ENCODE measurements at places on chromosomes 5 and 9.

GRCh38 chr5:149089796-149090195 lies 26.9 kb upstream of the SH3TC2 start:
- DNase-seq, result no peak

GRCh38 chr9:113756476-113757192 lies 119.5 kb upstream of the ZNF618 start:
- DNase-seq, result no peak

GRCh38 chr5:123579410-123579809 lies 67.4 kb downstream of the CSNK1G3 start:
- no peak for DNase-seq

- no peak for DNase-seq
These were observed 9.8 kb downstream of the SUB1 start for GRCh38 chr5:32595118-32595517.

GRCh38 chr5:178667101-178667500 lies 40.3 kb upstream of the CLK4 start:
- DNase-seq, result no peak

GRCh38 chr9:115018547-115019435 lies 88.4 kb upstream of the TNFSF8 start:
- no peak for DNase-seq

DNA sequence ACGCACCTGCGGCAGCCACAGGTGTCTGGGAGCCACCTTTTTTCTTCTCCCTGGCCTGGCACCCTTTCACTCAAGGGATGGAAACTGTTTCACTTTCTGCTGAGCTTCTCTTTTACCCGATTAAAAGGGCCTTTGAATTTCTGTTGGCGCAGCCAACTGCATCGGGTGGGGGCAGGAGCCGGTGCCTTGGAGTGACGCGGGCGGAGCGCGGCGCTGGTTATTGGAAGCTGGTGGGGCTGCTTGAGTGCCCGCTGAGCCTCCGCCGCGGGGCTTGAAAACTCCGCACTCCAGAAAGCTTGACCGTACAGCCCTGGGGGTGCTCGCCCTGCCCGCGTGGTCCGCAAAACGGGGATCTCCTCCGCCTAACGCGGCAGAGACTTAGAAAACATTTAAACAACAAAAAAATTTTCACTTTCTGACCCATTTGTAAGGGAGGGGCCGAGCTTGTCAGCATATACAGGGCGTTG lies 52.0 kb upstream of the TJP2 start:
- peak; percentile 76 for DNase-seq

DNA sequence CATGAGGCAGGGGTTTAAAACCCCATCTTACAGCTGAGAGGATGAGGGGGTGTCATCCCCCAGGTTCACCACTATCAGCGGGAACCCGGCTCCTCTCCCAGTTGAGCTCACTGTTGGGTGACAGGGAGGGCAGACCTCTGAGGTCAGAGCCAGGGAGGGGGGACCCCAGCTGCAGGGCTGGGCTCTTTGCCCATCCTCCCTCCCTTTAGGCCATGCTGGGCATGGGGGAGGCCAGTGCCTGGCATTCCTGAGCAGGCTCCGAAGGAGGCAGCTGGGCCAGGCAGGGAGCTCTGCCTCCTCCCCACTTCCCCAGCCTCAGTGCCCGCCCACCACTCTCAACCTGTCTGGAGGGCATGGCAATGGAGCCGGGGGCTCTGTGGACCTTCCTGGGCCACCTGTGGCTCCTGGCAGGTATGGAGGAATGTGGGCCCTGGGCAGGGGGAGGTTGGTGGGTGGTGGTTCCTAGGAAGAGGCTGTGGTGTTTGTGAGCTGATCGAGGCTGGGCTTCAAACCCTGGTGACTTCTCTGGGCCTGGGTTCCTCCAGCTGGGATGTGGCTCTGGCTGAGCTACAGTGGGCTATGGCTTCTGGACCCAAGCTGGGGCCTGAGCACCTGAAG lies 12.6 kb downstream of the CRB2 start:
- DNase-seq, result no peak

GRCh38 chr9:5838884-5839571 lies 6.1 kb upstream of the ERMP1 start:
- DNase-seq, result no peak

- DNase-seq, result no peak
These were observed 35.3 kb upstream of the TMEM215 start for GRCh38 chr9:32748013-32748412.

- DNase-seq, result peak; percentile 54
These were observed 3.1 kb downstream of the SLC4A9 start for GRCh38 chr5:140362875-140363630.

GRCh38 chr9:85168412-85168811 lies 498.9 kb downstream of the NTRK2 start:
- no peak for DNase-seq

DNA sequence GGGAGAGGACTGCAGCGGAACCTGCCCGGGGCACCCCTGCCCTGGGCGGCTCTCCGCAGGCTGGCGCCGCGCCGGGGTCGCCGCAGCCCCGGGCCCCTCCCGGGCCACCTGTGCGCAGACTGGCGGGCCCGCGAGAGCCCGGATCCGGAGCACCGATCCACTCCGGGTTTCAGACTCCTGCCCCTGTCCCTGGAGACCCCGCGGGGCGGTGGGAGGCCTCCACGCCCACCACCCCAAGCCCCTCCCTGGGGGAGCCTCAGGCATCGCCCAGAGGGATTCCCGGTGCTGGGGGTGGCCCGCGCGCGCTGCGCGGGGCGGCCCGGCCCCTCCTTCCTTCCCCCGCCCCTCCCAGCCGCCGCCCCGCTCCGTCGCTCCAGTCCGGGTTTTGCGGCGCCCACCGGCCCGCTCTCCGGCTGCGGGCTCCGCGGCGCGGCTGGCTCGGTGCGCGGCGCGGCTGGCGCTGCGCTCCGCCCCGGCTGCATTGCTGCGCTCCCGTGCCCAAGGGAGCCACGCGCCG lies at the start of gene UNC5A:
TSS of gene UNC5A (plus strand) at position 479 of the 517 bp plus-strand sequence. CDS start 192 bp downstream, outside the sequence.
- DNase-seq, result peak; percentile 57

DNA sequence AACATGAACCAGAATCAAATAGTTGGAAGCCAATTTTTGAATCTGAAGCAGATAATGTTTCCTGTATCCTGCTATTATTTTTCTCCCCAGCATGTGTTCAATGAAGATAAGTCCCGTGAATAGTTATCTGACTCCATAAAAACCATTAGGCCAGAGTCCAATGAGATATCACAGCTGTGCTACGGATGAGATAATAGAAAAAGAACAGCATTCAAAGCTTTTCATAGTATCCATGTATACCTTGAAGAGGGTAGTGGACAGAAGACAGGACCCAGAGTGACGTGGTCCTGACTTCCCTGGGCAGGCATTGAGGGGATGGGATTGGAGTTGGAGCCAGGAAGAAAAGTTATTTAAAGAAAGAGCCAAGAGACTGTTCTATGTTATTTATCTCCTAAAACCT lies 50.7 kb upstream of the C6 start:
- no peak for DNase-seq

DNA sequence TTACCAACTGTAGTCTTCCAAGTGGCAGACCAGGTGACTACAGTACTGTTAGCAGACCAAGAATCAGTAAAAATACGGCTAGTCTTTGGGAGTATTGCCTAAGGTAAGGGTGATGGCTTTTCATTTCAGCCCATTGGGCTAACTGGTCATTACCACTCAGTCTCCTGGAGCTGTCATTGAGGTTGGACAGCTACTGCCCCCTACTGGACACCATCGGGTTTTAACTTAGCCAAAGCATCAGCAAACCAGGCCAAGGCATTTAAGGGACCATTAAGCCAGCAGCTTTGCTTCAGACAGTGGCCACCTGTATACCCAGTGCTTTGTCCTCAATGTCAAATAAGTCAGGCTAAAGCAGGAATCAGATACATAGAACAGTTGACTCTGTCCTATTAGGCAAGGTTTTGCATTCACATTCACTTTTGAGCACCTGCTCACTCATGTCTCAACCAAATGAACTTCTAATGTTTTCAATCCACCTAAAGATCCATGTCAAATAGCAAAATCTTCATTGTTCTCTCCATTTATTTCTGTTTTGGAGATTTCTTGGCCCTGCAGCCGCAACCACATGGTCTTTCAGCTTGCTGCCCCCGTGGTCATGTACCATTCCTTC lies 117.2 kb downstream of the INVS start:
- DNase-seq, result no peak

- DNase-seq, result no peak
These were observed 315.0 kb downstream of the EDIL3 start for GRCh38 chr5:84069608-84070179.

- DNase-seq, result no peak
These were observed 131.8 kb downstream of the PCSK5 start for GRCh38 chr9:76022317-76022716.

GRCh38 chr5:34865091-34865490 lies 26.1 kb downstream of the TTC23L start:
- DNase-seq, result no peak

- peak; percentile 35 for DNase-seq
These were observed 838.3 kb downstream of the TLE4 start for GRCh38 chr9:80410106-80410505.

DNA sequence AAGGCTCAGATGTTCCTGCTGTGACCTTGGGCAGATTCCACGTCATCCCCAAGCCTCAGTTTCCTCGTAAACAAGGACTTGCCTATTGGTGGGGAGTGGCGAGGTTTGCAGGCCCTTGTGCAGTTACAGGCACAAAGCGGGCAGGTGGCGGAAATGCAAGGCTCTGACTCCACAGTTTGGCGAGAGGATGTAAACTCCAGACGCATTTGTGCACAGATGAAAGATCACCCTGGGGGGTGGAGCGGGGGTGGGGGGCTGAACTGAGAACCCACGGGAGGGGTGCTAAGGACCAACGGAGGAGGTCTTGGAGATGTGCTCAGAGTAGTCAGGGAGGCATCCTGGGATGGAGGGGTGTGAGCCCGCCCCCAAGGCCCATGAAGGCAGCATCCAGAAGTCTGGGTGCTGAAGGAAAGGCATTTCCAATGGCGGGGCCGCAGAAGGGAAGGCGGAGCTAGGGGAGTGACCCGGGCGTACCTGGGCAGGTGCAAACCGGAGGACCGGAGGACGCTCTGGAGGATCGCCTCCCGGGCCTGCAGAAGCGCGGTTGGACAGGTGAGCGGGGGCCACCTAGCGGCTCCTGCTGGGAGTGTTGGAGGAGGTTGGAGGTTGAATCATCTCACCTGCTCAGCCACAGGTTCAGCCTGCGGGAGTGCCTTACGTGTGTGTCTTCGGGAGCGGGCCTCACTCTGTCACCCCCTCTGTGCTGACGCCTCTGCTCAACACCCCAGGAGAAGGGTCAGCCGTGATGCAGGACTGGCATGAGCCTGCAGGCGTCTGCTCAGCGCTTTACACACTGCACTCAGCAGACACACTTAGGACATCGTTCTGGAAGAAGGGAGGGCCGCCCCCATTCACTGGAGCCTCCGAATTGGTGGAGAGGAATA lies 1.9 kb upstream of the FIBCD1 start:
- peak; percentile 59 for DNase-seq

DNA sequence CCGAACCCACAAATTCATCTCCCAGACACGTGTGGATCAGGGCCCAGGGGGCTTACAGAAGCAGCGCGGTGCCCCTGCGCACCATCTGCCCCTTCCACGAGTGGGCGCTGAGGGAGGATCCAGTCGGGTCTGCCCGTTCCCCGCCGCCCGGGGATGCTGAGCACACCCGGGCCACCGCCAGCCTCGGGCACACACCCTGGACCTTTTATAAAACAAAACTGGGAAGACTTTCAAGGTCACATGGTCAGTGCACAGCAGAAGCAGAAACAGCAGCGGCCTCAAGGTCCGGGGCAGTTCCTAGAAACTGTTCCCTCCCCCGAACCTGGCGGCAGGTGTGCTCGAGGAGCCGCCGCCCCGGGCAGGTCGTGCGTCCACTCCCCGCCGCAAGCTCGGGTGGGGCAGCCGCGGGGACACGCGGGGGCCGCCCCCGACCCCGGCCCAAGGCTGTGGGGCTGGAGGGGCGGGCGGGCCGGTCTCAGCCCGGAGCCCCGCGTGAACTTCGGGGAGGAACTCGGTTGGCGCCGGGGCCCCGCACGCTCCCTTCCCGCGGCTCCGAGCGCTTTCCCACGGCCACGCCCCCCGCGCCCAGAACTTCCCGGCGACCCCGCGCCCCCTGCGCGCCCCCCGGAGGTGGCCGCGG lies 633 bp upstream of the PPP1R26 start:
- peak; percentile 48 for DNase-seq

GRCh38 chr5:127705120-127705892 lies 2.1 kb downstream of the CCDC192 start:
- DNase-seq, result no peak

DNA sequence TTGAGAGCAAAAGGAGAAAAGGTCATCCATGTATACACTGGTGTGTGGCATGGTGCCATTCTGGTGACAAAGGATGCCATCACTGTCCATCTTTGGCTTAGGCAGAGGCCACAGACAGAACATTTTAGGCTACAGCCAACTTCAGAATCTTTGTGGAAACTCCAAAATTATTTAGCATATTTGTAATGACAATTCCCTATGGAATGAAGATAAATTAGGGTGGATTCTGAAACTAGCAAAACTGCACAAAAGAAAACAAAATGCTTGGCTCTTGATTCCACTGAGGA lies 92.5 kb downstream of the FBXW11 start:
- DNase-seq, result no peak

DNA sequence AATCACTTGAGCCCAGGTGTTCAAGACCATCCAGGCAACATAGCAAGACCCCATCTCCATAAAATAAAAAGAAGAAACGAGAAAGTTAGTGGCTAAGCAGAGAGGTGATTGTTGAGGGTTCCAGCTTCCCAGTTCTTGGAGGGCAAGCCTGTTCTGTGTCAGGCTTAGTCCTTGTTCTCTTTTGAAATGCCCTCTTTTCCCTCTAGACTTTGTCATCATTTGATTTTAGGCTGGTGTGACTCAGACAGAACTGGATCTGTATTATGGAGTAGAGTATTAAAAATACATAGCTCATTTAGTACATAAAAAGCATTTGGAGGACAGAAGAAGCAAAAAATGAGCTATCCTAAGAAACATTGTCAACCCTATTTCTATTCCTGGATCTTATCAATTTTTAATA lies 159.4 kb downstream of the CD180 start:
- DNase-seq, result no peak

DNA sequence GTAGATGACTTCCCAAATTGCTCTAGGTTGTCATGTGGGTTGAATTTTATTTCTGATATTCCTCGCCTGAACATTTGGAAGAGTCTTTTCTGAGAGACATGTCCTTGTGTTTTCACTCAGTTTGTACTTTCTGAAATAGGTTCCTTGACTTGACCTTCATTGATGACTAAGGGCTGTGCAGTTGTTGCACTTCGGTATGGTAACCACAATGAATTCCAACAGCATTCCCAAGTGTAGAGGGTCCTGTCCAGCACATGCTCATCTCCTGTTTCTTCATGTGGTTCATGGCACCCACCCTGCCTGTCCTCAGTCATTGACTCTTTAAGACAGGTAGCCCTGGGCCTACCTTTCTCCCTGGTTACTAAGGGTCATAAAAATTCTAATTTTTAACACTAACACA lies 527.8 kb downstream of the MTRR start:
- DNase-seq, result no peak

- DNase-seq, result no peak
These were observed 190.4 kb downstream of the MTRR start for GRCh38 chr5:8059337-8059736.

Measured in left hindlimb (tissue), 1 donor.